ENCODE measurements at places on chromosomes 5 and 9.

GRCh38 chr9:6605202-6605601, 40.3 kb downstream of the GLDC start:
- no peak for DNase-seq

DNA sequence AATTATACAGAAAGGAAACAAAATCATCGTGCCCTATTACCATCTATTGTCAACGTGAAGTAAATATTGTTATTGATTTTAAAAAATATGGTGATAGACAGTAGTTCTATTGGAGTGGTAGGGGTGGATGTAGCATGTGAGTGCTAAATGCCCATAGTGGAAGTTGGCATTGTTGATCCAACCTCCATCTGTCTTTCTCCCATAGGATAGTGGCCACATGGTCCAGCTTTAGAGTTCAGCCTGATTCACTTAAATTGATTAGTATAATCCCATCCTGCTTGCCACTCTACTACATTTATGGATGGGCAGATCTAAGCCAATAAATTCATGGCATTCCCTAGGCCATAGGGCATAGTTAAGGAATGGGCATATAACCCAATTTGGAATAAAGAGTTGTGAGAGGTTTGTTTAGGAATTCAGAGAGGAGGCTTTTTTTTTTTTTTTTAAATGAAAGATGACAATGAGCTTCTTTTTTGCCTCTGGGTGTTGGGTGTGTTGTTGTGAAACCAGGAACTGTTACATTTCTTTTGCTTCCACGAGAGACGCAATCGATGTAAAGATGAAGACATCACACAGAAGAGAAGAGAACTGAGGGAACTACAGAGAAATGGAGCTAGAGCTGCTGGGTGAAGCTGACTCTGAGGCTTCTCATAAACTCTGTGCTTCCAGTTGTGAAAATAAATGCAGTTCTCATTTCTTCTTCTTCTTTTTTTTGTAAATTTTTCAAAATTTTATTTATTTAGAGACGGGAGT, 12.5 kb upstream of the CHD1 start:
- DNase-seq, result no peak

GRCh38 chr9:121748074-121748473, 96.6 kb downstream of the DAB2IP start:
- no peak for DNase-seq

DNA sequence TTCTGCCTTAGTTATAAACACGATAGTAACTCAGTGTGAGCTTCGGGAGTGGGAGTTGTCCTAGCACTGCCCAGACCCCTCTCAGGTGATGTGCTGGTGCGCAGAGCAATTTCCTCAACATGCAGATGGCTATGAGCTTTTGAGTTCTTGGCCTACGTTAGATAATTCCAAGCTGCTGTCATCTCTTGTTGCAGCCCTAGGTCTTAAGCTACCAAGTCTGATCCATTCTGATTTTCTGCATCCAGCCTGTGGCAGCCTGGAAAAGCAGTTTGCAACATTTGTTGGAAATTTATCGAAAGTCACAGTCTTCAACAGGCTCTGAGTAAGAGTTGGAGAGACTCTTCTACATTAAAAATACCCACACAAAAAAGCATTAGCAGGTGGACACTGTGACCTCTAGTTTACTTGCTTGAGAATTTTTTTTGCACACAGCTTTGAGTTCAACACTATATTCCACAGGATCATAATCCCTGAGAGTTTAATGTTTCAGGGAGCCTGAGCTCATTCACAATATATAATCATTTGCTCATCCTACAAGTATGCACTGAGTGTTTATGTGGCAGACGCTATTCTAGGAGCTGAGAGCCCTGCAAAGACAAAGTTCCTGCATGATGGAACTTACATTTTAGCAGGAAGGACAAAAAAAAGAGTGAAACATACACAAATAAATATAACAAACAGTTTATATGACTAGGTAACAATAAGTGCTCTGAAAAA, 91.6 kb downstream of the UBE2QL1 start:
- DNase-seq, result no peak

- no peak for DNase-seq
Measured at GRCh38 chr5:175015028-175015685, 290.8 kb downstream of the MSX2 start.

Measured in stimulated activated CD8-positive, alpha-beta memory T cell treated with anti-CD3 and anti-CD28 coated beads, Interleukin-4, amount 100 ng/mL, for 24 hours (primary cell).